ENCODE measurements at places on chromosomes 11 and 22.

- DNase-seq: no peak
These were observed 16.5 kb downstream of the NCAM1 start for GRCh38 chr11:112977755-112978154.

- no peak for DNase-seq
These were observed 124.8 kb upstream of the CSNK2A3 start for GRCh38 chr11:11477695-11478420.

- no peak for DNase-seq
These were observed 186.3 kb downstream of the C11orf91 start for GRCh38 chr11:33514079-33514925.

DNA sequence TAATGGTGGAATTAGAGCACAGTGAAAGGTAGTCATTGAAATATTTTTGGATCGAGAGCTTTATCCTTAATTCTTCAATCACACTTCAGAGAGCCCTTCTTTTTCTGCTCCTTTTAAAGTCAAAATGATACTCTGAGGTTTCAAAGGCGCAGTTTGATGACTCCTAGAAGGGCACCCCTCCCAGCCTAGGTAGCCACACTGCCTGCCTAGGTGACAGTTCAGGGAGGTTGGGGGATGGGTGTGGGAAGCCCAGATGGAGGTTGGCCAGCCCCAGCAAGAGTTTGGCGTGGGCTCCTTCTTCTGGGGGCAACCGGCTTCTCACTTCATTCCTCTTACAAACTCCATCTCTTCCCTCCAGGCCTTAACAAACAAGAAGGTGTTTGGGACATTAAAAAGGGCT is 28.6 kb upstream of the PHF21A start:
- no peak for DNase-seq

- no peak for DNase-seq
These were observed 118.2 kb downstream of the FAR1 start for GRCh38 chr11:13786688-13787087.

DNA sequence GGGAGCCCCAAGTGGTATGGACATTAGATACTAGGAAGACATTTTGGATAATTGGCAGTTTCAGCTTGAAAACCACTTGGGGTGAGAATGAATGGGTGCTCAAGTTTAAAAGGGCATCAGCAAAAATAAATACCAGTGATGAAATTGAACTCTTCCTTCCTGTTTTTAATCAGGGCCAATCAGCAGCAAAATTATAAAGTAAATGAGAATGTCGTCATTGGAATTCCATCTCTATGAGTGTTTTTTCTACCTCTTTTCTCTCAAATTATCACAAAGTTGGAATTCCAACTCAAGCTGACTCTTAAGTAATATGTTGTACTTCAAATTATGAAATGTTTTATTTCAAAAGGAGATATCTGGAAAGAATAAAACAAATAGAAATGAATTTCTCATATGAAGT is 730.6 kb downstream of the METTL15 start:
- DNase-seq: no peak

DNA sequence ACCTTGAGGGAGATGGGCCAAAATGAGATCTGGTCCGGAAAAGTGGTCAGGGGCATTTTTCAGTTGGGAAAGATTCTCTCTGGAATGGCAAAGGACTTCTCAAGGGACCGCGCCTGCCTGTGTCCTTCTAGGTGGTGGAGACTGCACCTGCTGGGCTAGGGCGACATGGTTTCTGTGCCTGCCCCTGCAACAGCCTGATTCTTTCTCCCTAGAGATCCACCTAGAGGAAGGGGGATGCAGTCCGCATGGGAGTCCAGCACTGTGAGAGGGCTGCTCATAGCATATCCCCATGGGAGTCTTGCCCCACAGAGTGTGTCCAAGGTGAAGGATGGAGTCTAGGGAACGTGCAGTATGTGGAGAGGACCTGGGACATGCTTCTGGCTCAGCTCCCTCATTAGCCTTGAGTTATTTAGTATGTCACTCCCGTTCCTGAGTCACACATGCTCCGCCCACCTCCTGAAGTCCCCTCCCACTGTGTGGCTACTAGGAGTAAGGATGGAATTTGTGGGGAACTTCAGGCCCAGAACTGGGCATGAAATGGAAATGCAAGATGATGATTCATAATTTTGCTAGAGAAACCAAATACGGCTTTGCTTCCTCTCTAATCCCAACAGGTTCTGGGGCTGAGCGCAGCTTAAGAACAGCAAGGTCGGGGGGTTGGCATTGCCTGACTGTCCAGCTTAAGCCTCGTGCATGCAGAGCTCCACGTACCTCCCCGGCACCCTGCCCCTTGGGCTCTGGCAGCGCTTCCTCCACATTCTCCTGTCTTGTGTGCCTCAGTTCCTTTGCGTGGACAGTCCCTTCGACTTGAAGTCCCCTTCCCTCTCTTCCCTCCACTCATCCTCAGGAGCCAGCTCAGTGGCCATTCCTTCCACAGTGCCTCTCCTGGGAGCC is 35.0 kb downstream of the GRIK4 start:
- no peak for DNase-seq

DNA sequence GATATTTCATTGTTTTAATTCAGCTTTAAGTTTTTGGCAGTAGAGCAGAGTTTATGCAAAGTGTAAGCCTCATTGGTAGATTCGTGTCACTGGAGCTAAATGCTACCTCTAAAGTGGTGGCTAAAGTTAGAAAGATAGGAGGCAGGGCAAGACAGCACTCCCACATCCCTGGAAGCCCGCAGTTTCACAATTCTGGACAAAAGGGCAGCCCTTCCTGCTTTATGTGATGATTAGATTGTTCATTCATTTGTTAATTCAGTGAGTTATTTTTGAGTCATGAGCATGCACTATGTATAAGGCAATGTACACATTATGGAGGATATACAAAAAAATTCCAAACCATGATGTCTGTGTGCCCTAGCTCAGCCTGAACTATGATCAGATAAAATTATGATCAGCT is 52.1 kb upstream of the EIF3M start:
- DNase-seq: no peak

GRCh38 chr22:36753916-36754315 is 22.0 kb downstream of the IFT27 start:
- no peak for DNase-seq

- no peak for DNase-seq
These were observed 70.7 kb upstream of the AKIP1 start for GRCh38 chr11:8839957-8840945.

DNA sequence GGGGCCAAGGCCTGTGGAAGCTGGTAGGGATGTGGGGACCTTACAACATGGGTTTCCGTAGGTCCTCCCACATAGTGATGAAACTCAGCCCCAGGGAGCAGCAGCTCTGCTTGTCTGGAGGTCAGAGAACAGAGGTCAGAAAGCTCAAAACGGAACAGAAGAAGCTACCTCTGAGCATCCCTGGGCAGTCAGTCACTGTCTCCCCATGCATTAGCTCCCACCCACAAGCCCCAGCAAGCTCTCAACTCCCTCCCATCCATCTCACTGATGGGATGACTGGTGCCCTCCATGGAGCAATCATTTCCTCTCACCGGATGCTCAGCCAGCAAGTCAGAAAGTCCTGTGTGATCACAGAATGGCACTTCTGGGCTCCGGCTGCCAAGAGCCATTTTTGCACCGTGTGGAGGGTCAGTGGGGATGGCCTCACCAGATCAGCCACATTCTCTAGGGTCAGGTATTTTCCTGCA is 1.9 kb downstream of the TPP1 start:
- DNase-seq: no peak

GRCh38 chr11:115077740-115078139 is 399.4 kb downstream of the NXPE2 start:
- DNase-seq: no peak

DNA sequence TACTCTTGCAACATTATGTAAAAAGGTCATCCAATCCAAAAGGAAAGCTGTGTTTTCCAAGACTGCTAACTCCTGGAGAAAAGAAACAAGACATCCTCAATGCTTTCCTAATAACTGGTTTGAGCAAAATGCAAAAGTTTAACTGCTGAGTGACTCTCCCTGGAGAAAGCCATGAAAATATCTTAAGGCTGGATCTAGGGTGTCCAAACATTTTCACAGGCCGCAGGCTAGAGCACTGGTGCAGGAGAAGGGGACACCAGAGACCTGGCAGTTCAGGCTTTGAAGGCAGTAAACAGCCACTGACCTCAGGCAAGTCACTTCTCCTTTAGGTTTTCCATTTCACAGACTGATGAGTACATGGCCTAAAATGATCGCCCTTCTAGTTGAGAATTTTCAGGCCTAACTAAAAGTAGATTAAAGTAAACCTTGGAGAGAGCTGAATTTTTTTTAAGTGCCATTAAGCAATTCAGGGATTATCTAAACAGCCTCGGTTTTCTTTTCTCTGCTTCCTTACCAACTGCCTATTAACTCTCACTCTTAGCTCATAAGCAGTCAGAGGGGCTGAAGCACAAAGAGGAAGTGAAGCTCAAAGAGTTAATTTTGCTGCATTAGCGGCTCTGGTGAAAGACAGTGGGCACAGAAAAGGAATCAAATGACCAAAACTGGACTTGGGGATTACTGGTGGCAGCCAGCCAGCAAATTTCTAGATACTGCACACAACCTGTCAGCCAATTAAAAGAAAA is 2.3 kb downstream of the CHKA start:
- no peak for DNase-seq

GRCh38 chr11:33773987-33774735 is at the start of gene FBXO3:
Gene FBXO3, minus strand, starts transcription at chr11:33774520. Its CDS starts 23 bp downstream, at chr11:33774497.
- DNase-seq: peak; percentile 88
